Spinal cord (tissue), 10 donors: ENCODE measurements at places on chromosomes 5 and 9.

DNA sequence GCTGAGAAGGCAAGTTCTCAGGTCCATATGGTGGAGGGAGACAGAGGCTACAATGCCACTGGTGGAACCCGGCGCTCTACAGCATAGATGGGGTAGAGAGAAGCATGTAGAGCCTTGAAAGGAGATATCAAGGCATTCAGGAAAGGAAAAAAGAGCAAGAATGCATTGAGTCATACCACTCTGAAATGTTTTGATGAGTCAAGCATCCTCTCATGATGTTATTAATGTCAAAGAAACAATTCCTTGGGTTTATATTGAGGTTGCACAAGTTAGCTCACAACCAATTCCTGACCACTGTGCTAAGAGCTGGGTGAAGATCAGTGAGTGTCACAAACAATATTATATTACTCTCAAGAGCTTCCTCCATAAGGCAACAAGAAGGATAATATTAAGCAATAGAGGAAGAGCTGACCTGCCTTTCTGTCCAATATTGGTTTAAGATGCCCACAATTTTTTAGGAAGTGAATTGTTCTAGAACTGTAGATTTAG, 178.0 kb downstream of the RFK start:
- no peak for DNase-seq

GRCh38 chr9:8534828-8535227, 735.2 kb upstream of the DMAC1 start:
- DNase-seq, result no peak

DNA sequence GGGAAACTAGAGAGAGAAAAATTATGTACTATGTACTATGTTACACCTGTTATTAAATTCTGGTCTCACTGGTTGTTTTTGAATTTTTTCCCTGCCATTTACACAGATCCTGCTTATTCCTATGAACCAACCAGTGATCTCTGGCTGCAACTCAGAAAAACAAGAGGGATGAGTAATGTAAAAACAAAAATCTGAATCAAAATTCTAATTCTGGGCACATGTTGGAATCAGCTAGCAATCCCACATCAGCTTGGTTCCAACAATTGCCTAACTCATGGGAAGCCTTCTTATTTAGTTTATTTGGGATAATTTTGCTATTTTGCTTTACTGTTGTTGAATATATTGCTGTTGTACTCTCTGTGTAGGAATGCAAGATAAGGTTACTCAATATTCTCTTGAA, 78.3 kb downstream of the PLK2 start:
- DNase-seq, result no peak

DNA sequence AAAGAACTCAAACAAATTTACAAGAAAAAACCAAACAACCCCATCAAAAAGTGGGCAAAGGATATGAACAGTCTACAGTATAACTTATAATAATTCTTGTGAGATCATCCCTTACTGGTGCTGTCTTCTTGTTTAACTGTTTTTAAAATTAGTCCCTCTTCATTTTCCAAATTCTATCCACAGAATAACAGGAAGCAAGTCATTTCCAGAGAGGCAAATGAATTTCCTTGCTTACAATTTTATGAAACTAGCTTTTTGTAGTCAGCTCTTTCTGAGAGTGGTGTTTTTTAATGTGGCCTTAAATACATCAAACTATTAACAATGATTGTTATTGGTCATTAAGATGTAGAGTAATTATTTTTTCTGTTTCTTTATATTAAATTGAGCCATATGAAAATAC, 40.6 kb downstream of the FAM174A start:
- DNase-seq, result no peak

- no peak for DNase-seq
These were observed 56.7 kb downstream of the HSPA4 start for GRCh38 chr5:133108481-133108921.

- no peak for DNase-seq
These were observed 16.6 kb downstream of the OCLN start for GRCh38 chr5:69509212-69509611.
